ENCODE measurements at places on chromosomes 7 and 10.

- no peak for DNase-seq
These were observed 17.1 kb downstream of the CNNM1 start for GRCh38 chr10:99346247-99346646.

- DNase-seq, result no peak
These were observed 30.4 kb upstream of the RSU1 start for GRCh38 chr10:16847644-16848043.

- no peak for DNase-seq
These were observed 1150.0 kb upstream of the POT1 start for GRCh38 chr7:126079581-126079980.

GRCh38 chr10:86872757-86873156 is 84.7 kb downstream of the MMRN2 start:
- DNase-seq, result no peak

DNA sequence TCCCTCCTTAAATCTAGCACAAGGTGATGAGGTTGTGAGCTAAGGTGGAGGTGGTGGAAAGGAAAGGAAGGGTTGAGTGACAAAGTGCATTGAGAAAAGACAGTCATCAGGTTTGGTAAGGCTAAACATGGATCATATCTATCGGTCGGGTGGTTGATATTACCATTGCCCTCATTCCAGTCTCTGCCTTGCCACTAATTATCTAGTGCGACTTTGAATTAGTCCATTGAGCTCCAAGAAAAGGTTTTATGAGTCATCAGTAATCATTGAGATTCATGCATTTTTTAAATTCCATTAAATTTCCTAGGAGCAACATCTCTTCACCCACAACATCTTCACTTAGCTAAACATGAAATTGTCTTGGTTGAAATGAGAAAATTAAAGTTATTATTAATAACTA is 68.9 kb upstream of the FRMD4A start:
- no peak for DNase-seq

DNA sequence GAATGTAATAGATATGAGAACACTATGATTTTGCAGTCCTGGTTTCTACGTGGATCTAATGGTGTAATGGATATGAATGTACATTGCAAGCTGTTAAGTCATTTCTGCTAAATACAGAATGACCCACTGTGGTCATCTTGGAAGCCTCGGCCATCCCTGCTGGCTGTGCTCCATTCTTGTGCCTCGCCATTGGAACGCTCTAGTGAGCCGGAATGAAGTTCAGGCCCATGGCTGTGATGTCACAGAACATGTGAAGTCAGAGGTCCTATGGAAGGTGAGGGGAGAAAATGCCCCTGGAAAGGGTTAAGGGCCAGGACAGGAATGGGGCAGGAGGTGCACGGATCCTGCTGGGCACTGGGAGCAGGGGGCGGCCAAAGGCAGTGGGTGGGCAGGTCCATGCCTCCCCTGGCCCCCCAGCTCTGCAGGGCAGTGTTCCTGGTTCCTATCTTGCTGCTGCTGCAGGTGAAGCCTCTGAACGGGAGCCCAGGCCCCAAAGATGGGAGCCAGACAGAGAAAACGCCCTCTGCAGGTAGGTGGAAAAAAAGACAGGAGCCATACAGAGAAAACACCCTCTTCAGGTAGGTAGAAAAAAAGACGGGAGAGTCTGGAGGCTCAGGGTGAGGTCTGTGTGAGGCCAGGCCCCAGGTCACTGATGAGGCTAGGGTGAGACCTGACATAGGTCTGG is at the start of gene LLCFC1:
Gene LLCFC1 (plus strand): TSS at position 259 of the 685 bp plus-strand sequence. CDS start 138 bp downstream, at position 397.
- no peak for DNase-seq

- DNase-seq, result no peak
These were observed 76.8 kb downstream of the MKI67 start for GRCh38 chr10:128049226-128050120.

DNA sequence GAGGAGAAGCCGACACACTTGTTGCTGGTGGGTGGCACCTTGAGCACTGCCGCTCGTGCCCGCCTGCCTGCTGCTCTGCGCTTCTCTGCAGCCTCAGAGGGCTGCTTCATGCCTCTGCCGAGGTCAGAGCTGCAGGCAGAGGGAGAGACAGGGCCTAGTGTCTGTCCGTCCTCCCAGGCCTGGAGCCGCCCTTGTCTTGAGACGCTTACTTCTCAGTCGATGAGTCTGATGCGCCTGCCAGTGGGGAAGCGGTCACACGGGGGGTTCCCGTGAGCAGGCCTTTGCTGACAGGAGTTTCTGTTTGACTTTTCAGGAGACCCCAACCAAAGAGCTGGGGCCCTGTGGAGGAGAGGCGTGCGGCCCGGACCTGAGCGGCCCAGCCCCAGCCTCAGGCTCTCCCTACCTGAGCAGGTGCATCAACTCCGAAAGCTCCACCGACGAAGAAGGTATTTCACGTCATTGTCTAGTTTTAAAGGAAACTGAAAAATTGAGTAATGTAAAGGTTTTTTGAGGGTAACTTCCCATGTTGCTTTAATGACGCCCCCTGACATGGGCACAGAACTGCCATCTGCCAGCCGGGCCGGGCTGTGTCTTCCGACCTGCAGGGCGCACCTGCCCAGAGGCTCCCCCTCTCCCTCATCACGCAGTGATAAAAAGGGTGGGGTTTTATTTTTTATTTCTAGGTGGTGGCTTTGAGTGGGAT is 7.8 kb upstream of the BHLHA15 start:
- DNase-seq, result no peak

DNA sequence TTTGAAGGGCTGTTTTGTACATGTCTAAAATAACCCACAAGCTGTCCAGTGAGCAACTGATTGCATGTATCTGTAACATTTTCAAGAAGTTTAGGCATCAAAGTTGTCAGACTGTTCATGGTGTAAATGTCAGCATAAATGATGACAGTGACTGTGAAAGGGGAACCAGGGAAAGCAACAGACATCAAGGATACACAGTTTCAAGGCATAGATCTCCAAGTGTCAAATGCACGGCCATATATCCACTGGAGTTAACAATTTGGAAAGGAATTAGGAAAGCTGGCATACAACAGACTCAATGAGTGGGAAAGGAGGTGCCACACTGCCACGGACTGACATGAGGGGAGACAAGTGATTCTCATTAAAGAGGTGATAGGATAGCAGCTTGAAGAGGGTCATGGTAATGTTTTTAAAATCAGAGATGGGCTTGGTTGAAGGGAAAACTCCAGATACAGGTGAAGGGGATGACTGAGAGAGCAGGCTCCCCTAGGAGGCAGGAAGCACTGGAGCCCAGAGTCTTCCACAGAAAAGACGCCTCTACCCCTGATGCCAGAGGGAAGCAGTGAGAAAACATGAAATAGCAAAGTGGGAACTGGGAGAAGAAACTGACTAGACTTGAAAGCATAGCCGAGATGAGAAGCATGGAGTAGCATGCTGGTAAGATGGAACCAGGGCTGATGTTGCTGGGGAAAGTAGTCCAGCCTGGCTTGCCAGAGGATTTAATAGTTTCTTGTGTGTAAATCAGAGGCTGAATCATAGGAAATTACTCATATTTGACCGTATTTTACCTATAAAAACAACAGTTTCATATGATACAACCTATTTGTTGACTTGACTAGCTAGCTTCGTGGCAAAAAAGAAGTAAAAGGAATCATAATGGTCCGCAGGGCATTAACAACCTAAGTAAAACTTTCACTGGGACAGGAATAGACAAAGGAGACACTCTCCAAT is 18.6 kb downstream of the NSMCE4A start:
- DNase-seq, result no peak

All from SK-N-DZ (cell line).